Retina (tissue), 1 donor: ENCODE measurements at places on chromosomes 1 and 21.
A peak's percentile ranks its signal among the peaks of the same experiment; 100 is the strongest.

- no peak for DNase-seq
Observed at GRCh38 chr1:32991386-32991785, 26.8 kb upstream of the RNF19B start.

DNA sequence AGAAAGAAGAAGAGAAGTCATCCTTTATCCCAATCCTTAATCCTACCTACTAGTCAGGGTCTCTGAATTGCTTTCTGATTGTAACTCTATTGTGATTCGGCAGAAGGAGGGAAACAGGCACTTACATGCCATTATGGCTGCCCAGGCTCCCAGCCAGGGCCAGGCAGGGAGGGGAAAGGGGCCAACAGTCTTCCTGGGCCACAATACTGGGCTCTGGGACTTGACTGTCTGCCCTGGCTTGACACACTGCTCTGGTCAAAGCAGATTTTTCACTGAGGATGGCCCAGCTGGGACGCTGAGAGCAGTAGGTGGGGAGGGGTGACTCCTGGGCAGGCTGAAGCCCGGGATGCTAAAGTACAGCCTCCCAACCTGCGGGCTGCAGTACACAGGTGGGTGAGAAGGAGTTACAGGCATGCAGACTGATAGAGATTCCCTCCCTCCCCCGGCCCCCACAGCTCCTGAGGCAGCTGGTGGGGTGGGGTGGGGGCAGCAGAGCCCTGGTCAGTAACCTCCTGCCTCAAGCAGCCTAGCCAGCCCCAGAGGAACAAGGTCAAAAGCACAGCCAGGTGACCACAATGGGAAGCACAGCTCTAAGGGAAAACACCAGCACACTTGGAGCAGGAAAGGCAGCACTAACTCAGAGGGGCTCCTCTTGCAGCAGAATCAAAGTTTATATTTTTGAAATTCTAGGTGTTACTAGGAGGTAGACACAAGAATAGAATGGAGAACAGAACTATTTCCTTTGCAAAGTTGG, 25.3 kb downstream of the KCND3 start:
- DNase-seq, result no peak

- DNase-seq, result no peak
Observed at GRCh38 chr1:66276218-66276617, 257.7 kb upstream of the SGIP1 start.

DNA sequence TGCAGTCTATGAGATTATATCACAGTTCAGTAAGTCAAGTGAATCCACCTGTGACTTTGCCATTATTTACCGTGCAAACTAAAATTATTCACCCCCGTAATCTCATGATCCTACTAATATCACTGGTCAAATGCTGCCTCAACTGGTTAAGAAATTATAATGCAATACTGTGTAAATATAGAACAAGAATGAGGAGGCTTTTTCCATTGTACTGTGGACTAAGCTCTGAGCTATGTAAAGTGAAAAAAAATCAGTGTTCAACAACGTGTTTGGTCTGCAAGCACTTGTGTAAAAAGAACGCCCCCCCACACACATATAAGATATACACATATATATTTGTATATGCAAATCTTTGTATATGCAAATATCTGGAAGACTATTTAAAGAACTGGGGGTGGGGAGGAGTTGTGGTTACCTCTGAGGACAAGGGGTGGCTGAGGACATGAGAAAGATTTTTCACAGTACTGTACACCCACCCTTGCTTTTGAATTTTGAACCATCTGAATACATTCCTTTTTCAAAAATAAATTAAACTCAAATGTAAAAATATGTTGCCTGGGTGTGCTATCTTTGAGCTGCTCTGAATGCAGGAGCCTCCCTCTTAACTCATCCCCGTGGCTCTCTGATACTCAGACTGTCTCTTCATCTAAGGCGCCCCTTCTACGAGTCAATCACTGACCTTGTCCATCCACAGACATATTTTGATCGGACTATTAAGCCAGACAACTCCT, 57.0 kb downstream of the PTP4A2 start:
- no peak for DNase-seq

- DNase-seq, result no peak
Observed at GRCh38 chr1:111603979-111604378, 15.6 kb upstream of the RAP1A start.

- no peak for DNase-seq
Observed at GRCh38 chr1:11293856-11294255, 20.9 kb downstream of the UBIAD1 start.

DNA sequence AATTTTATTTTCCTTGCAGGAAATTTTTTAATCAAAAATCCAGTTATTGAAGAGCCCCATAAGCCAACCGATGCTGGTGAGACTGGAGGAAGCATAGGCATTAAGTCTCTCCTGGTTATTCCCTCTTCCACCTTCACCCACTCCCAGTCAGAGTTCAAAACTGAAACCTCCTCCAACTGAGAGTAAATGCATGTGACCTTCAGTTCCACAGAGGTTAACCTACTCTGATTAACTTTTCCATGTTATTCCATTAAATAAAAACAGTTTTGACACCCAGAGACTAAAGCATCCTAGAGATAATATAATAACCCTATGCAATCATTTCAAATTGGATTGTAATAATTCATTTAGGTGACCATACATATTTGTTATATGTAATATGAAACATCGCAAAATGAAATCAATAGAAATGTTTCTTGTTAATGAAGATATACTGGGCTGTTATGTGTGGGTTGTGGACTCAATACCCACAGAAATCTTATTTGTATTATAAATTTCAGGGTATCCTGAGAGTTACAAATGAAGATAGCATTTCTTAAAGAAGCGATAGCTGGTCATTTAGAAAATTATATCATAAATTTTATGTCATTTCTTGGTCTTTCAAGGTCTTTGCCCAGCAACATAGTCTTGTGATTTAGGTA, 376.5 kb downstream of the SETD4 start:
- DNase-seq, result no peak

DNA sequence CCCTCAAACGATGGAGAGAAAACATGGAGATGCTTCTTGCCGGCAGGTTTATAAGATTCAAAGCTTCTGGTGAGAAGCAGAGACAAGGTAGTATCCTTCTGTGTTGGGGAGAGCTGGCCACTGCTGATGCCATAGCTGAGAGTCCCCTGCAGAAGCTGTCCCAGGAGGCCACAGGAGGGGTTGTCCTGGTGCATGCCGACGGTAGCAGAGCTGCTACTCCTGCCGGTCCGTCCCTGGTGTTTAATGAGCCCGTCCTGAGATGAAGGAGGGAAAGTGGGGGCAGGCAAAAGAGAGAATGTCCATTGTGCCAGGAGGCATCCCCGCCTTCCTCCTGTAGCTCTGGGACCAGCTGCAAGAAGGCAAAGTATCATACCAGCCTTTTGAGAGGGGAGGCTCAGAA, 10.4 kb upstream of the C2CD2 start:
- no peak for DNase-seq

DNA sequence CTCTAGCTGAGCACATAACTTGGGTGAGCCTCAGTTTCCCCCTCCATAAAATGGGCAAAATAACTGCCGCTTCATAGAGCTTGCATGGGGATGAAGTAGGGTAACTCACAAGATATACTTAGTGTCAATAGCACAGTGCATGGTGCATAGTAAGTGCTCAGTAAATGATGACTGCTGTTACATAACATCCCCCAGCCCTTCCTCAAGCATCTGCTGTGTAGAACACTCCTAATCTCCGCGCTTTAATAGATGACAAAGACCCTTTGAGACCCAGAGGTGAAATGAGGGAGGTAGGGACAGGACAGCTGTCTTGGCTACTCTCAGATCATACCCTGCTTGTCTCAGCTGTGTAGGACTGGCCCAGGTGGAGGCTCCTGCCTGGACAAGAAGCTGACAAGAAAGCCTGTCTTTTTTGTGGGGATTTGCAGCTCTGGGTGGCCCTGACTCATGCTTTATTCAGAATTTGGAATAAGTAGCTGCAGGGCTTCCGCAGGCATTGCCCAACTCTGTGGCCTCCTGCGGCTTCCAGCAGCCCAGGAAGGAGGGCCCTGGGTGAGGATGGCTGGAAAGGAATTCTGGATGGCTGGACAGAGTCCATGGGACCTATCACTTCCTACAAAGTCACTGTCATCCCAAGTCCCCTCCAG, 20.7 kb upstream of the PADI4 start:
- DNase-seq, result no peak

DNA sequence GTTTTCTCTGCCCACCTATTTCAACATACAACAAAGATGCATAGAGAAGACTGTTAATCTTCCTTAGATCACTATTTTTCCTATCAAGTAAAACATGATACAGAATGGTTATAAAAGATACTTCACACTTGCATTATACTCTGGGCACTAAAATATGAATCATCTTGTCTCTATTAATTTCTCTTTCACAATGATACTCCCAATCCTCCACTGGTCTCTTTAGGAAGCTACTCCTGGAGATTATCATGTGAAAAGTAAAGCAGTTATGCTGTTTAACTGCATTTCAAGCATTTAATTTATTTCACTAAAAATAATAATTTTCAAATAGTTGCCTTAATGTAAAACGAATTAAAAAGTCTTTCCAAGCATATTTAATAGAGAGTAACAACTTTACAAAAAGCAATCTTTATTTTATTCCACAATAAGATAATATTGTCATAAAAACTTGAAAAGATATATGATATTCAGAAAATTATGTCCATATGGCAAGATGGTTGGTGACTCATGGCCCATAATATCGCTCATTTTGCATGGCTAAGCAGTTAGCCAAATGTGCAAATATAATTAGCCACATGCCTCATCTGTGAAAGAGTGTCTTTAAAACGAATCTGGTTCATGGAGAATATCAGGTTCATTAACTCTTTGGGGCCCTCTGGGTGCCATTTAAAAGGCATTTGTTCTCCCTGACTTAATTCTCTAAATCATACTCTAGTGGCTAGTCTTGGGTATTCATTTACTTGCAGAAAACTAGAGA, 1569.0 kb upstream of the B3GALT2 start:
- no peak for DNase-seq

DNA sequence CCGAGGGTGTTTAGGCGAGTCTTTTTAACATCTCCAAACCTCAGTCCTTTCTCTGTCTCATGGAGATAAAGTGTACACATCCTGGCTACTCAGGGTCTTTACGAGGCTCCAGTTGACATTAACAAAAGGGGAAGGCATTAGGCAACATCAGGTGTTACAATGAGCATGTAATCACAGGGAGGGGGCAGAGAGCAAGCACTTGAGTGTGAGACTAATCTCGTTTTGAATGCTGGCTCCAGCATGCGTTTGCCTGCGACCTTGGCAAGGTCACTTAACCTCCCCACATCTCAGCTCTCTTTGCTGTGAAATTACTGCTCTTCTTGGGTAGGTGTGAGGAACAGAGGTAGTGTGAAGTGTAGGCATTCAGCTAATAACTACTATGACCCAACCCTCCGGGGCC, 3.1 kb downstream of the TNNT2 start:
- DNase-seq, result peak; percentile 36

DNA sequence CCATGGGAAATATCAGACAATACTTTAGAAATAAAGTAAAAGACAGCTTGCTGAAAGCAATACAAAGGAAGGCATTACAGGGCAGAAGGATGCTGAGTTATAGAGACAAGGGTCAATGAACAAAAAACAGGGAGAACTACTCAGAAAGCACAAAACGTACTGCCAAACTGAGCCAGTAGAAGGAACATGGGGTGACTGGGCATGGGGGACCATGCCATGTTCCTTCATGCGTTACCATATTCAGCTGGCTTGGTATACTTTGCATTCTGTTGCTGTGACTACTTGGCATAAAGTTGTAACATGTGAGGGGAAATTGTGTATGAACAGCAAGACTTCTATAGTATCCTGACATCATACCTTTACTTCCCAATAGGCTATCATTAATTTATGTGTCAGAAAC, 358.6 kb upstream of the LYPLAL1 start:
- DNase-seq, result no peak

DNA sequence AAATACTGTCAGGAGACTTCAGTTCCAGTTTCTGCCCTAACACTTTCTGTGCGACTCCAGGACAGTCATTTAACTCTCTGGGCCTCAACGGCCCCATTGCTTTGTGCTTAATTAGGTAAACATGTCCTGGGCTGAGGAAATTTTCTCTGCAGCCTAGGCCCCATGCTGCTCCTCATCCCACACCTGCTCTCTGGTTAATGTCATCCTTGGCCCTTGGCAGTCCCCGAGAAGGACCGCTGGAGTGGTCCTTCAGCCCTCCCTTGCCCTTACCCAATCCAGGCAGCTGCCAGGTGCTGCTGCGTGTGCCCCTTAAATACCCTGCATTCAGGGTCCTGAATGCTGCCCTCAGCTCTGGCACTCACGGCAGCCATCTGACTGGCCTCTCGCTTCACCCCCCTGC, 18.7 kb downstream of the UBL4B start:
- no peak for DNase-seq

DNA sequence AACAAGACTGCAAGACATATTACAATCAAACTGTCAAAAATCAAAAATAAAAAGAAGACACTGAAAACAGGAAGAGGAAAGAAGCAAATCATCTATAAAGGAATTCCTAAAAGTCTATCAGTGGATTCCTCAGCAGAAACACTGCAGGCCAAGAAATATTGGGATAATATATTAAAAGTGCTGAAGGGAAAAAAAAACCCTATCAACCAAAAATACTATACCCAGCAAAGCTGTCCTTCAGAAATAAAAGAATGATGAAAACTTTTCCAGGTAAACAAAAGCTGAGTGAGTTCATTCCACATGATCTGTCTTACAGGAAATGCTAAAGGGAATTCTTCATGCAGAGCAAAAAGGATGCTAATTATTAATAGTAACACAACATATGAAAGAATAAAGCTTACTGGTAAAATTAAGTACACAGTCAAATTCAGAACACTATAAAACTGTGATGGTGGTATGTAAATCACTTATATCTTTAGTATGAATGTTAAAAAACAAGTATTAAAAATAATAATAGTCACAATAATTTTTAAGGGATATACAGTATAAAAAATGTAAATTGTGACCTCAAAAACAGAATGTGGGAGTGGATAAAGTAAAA, 12.9 kb upstream of the ACP6 start:
- no peak for DNase-seq

- peak; percentile 84 for DNase-seq
Observed at GRCh38 chr1:38608202-38608864, 251.2 kb downstream of the RRAGC start.
